Testis (tissue), 5 donors: ENCODE measurements at places on chromosomes 1 and 21.

- DNase-seq: no peak
- no peak overlapping the region for H3K27ac ChIP-seq
- H3K4me3 ChIP-seq: no peak overlapping the region
- no peaks in the 10 kb centered on the region for H3K36me3 ChIP-seq
Measured at GRCh38 chr1:58555393-58555792, 8.9 kb upstream of the OMA1 start.

DNA sequence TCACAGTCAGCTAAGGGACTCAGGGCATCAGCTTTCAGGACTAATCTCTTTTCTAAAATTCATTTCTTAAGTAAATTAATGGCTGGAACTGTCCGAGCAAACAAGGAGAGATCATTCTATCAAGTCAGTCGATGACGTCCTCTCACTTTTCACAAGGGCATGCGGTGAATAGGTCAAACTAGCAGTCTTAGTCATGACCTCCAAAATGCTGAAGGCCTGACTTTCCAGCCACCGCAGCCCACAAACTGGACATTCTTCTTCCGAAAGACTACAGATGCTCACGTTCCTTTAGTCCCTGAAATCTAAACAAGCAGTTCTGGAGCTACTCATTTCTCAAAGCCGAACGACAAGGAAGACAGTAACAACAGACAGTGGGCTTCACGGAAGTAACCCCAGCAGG is 127.9 kb downstream of the TIAM1 start:
- no peak overlapping the region for H3K27ac ChIP-seq
- no peak overlapping the region for H3K4me3 ChIP-seq

GRCh38 chr1:100363831-100364230 is 11.5 kb downstream of the CDC14A start:
- H3K4me1 ChIP-seq: peaks cover 13% of the 10 kb centered on the region
- no peaks in the 10 kb centered on the region for H3K27me3 ChIP-seq
- DNase-seq: no peak

DNA sequence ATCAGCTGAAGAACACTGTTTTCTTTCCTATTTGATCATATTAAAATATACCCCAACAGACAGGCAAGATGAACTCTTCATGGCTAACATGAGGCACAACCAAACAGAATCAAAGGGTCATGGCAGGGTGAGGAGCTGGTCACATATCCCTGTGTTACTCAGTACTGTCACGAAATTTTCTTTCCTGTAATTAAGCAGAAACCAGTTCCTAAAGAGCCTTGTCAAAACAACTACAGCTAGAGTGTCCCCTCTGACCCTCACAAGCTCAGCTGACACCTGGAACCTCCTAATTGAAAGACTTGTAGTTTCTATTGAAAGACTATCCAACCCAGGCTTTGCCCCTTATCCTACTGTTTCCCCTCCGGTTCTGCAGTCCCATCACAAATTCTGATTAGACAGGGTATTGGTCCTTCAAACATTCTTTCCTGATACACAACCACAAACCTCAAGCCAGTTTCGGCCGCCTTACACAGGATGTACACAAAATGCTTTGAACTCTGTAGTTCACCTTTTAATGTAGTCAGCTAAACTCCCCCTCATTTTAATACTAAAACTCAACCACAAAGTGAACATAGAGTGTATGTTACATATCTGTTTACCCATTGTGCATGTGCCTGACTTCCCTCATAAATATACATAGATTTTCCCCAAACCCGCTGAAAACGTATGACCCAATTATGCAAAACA is 651.9 kb downstream of the MRPL39 start:
- no peak for DNase-seq
- H3K4me1 ChIP-seq: no peaks in the 10 kb centered on the region
- no peak overlapping the region for H3K4me3 ChIP-seq
- no peaks in the 10 kb centered on the region for H3K27me3 ChIP-seq
- no peaks in the 10 kb centered on the region for H3K36me3 ChIP-seq
- H3K27ac ChIP-seq: no peak overlapping the region

DNA sequence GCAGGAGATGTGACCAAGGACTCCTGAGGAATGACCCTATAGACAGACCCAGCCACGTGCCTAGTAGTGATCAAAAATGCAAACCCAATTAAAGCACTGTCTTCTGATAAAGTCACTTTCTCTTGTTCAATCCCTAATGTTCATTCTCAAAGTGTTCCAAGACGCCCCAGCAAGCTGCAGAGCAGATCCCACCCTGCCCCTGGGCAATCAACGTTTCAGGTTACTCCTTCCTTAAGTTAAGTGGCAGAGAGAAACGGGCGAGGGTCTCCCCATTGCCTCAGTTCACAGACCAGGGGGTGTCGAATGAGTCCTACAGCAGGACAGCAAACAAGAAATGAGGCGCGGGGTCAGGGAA is 699 bp upstream of the RGS2 start:
- peak; percentile 38 for DNase-seq
- no peaks in the 10 kb centered on the region for H3K27me3 ChIP-seq
- H3K36me3 ChIP-seq: no peaks in the 10 kb centered on the region
- H3K4me3 ChIP-seq: peak overlapping the region; percentile 87
- H3K4me1 ChIP-seq: peaks cover 5% of the 10 kb centered on the region
- peak overlapping the region; percentile 90 for H3K27ac ChIP-seq

DNA sequence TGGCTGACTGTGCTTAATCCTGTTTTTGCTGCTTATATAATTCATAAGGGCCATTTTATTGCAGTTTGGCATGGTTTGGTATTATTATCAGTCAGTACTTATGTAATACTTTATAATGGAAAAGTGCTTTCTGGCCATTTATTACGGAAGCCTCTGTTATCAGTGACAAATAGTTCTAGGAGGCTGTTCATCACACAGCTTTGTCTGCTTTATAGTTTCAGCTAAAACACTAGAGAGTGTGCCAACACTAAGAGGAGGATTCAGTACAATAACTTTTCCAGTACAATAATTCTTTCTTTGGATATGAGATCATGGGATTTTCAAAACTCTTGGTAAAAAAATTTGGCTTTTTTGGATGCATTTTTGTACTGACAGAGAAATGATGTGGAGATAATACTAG is 102.9 kb upstream of the PTGFR start:
- no peaks in the 10 kb centered on the region for H3K4me1 ChIP-seq
- no peaks in the 10 kb centered on the region for H3K36me3 ChIP-seq
- no peak for DNase-seq
- H3K4me3 ChIP-seq: no peak overlapping the region
- H3K27ac ChIP-seq: no peak overlapping the region
- no peaks in the 10 kb centered on the region for H3K27me3 ChIP-seq

- H3K4me1 ChIP-seq: peaks cover 20% of the 10 kb centered on the region
- no peaks in the 10 kb centered on the region for H3K27me3 ChIP-seq
- H3K4me3 ChIP-seq: peak overlapping the region; percentile 98
- no peaks in the 10 kb centered on the region for H3K36me3 ChIP-seq
- DNase-seq: no peak
Measured at GRCh38 chr1:168227620-168228019, 1.8 kb downstream of the SFT2D2 start.

- no peaks in the 10 kb centered on the region for H3K27me3 ChIP-seq
- no peak for DNase-seq
- H3K36me3 ChIP-seq: no peaks in the 10 kb centered on the region
- H3K4me1 ChIP-seq: no peaks in the 10 kb centered on the region
Measured at GRCh38 chr1:22578732-22579361, 15.6 kb downstream of the EPHA8 start.

- H3K4me1 ChIP-seq: no peaks in the 10 kb centered on the region
- no peaks in the 10 kb centered on the region for H3K36me3 ChIP-seq
- H3K27ac ChIP-seq: no peak overlapping the region
- H3K27me3 ChIP-seq: no peaks in the 10 kb centered on the region
- no peak for DNase-seq
Measured at GRCh38 chr1:4595341-4596225, 58.8 kb upstream of the AJAP1 start.

DNA sequence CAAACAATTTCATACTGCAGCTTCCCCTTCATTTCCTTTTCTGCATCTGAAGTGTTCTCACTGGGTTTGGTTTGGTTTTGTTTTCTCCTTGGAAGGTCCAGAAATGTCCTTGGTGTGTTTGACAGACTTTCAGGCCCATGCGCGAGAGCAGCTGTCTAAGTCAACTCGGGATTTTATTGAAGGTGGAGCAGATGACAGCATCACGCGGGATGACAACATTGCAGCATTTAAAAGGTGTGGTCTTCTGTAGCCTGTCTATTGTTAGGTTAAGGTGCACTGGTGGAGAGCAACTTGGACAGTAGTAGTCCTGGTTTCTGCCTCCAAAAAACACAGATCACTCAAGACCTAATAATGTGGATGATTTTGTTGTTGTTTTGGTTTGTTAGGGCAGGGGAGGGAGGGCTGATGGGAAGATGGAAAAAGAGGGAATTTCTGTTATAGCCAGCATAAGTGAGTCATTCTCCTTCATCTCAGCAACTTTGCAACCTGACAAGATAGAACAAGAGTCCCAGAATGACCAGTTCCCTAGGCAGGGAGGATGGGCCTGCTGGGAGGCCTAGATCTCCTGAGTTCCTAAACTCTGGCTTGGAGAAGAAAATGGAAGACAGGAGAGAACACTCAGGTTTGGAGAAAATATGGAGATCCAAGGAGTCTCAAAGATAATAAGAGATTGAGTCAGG is 12.5 kb downstream of the HAO2 start:
- no peaks in the 10 kb centered on the region for H3K36me3 ChIP-seq
- H3K4me3 ChIP-seq: no peak overlapping the region
- DNase-seq: no peak
- H3K27me3 ChIP-seq: no peaks in the 10 kb centered on the region

DNA sequence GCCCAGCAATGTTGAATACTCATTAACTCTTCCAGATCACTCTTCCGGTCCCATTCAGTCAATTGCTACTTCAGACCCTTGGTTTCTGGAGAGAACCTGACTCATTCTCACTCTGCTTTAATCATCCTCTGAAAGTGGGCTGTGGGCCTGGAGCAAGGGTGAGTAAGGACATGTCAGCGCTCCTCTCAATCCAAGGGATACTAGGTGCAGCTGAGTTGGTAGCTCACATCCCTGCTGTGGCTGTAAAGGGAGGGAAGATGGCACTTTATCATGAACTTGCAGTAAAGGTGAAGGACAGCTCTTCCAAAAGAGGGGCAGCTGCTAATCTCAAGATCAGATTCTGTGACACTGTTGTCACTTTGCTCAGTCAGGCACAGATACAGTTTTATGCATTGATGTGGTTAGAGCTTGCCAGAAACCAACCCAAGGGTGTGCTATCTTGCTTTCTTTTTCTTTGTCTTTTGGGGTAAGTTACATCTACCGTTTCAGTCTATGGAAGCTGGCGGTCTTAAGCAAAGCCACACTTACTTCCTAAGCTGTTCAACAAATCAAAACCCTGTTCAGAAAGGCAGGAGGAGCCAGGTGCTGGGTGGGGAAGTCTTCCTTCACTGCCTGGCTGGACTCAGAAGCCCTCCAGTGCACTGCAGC is 26.5 kb upstream of the NTPCR start:
- H3K4me3 ChIP-seq: no peak overlapping the region
- H3K36me3 ChIP-seq: no peaks in the 10 kb centered on the region
- H3K27me3 ChIP-seq: no peaks in the 10 kb centered on the region
- H3K4me1 ChIP-seq: no peaks in the 10 kb centered on the region
- DNase-seq: no peak
- H3K27ac ChIP-seq: no peak overlapping the region

- no peak overlapping the region for H3K4me3 ChIP-seq
- H3K27ac ChIP-seq: no peak overlapping the region
- H3K27me3 ChIP-seq: no peaks in the 10 kb centered on the region
- no peaks in the 10 kb centered on the region for H3K36me3 ChIP-seq
Measured at GRCh38 chr1:54302951-54303843, 103.0 kb downstream of the SSBP3 start.

- DNase-seq: no peak
- peaks cover 3% of the 10 kb centered on the region for H3K4me1 ChIP-seq
- H3K4me3 ChIP-seq: no peak overlapping the region
Measured at GRCh38 chr21:31354122-31354521, 10.1 kb upstream of the TIAM1 start.

GRCh38 chr1:98546319-98546718 is 115.2 kb upstream of the SNX7 start:
- no peak for DNase-seq
- H3K27ac ChIP-seq: peak overlapping the region; percentile 34
- H3K27me3 ChIP-seq: no peaks in the 10 kb centered on the region
- H3K36me3 ChIP-seq: no peaks in the 10 kb centered on the region
- H3K4me1 ChIP-seq: peaks cover 5% of the 10 kb centered on the region

- no peak overlapping the region for H3K4me3 ChIP-seq
- H3K36me3 ChIP-seq: no peaks in the 10 kb centered on the region
- no peaks in the 10 kb centered on the region for H3K27me3 ChIP-seq
- no peak overlapping the region for H3K27ac ChIP-seq
- H3K4me1 ChIP-seq: no peaks in the 10 kb centered on the region
Measured at GRCh38 chr1:184417916-184418315, 31.1 kb downstream of the C1orf21 start.

DNA sequence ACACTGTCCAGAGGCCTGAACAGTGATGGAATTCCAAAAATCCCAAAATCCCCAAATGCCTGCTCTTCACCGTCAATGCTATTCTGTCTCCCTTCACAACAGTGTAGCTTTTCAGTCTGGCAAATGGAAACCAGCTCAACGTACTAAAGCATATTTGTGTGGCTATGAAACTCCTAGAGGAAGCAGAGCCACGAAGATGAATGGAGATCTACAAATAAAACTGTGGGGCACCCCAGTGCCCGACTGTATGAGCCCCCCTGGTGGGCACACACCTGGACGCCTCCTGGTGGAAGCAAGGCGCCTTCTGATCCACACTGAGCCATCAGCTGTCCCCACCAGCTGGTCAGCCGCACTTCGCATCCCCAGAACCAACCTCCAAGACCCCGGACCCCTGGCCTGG is 129.1 kb upstream of the SOD1 start:
- H3K27me3 ChIP-seq: no peaks in the 10 kb centered on the region
- no peak overlapping the region for H3K27ac ChIP-seq
- no peak overlapping the region for H3K4me3 ChIP-seq
- peaks cover 26% of the 10 kb centered on the region for H3K4me1 ChIP-seq

DNA sequence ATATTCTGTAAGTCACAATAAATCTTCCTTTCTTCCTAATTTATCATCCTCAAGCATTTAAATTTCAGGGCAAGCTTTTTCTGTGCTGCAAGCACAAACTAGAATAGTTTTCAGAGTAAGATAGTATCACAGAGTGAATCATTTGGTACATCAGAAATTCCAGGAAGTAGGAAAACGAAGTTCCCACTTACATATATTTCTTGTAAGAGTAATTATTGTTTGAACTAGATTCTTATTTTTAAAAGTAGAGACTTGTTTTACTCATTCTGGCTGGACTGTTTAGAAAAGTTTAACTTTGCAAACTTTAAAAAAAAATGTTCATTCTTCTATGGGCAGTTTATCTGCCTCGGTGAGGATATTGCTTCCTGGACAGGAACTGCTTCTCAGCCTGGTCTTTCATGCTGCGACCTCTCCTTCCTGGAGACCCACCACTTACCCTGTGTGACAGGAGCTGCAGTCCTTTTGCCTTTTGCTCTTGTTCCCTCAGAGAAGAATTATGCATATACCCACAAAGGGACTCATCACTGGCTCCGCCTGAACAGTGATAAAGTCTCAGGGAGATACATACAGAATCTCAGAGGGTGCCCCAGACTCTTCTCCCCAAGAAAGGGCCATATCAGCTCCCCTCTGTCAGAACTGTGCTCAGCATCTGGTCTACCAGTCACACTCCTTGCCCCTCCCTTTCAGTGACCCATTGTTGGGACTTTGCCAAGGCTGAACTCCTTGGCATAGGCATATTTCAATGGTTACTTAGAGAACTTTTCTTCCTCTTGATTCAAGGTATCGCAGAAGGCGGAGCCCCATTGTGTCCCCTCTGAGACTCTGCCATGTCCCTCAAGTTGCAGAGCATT is 102.7 kb upstream of the CD55 start:
- DNase-seq: no peak
- no peaks in the 10 kb centered on the region for H3K27me3 ChIP-seq
- no peaks in the 10 kb centered on the region for H3K36me3 ChIP-seq
- H3K4me3 ChIP-seq: no peak overlapping the region

GRCh38 chr1:193729429-193729828 is 543.0 kb upstream of the B3GALT2 start:
- no peaks in the 10 kb centered on the region for H3K27me3 ChIP-seq
- H3K27ac ChIP-seq: no peak overlapping the region
- H3K36me3 ChIP-seq: no peaks in the 10 kb centered on the region
- no peaks in the 10 kb centered on the region for H3K4me1 ChIP-seq
- no peak overlapping the region for H3K4me3 ChIP-seq
